ENCODE measurements at places on chromosomes 11 and 22. TPM values are rescaled to one million over a fixed set of nuclear protein-coding genes. Genes with fewer than 3 reads are reported as not detected.

The SYT12 gene
- total RNA-seq = under 0.01 TPM

The NAP1L4 gene
- 90.2 TPM for total RNA-seq

The ENTHD1 gene
- not detected for total RNA-seq

The POU2AF3 gene
- total RNA-seq = not detected

The ACTN3 gene
- under 0.01 TPM for total RNA-seq

The TCN1 gene
- 0.29 TPM for total RNA-seq

The NCAM1 gene
- total RNA-seq = 75.7 TPM

The FOXRED2 gene
- total RNA-seq = 12.6 TPM

The APOL5 gene
- not detected for total RNA-seq

The ST14 gene
- 0.60 TPM for total RNA-seq

The FAM181B gene
- not detected for total RNA-seq

The NAALADL1 gene
- not detected for total RNA-seq

The CAPN5 gene
- 12.4 TPM for total RNA-seq

The INS gene
- not detected for total RNA-seq

The ANKK1 gene
- 0.24 TPM for total RNA-seq

The MFNG gene
- total RNA-seq = not detected

The KRTAP5-1 gene
- total RNA-seq = not detected

Measured in RPMI7951 (cell line).